ENCODE measurements at places on chromosomes 3 and 15. TPM values are rescaled to one million over a fixed set of nuclear protein-coding genes. Genes with fewer than 3 reads are reported as not detected.

DNA sequence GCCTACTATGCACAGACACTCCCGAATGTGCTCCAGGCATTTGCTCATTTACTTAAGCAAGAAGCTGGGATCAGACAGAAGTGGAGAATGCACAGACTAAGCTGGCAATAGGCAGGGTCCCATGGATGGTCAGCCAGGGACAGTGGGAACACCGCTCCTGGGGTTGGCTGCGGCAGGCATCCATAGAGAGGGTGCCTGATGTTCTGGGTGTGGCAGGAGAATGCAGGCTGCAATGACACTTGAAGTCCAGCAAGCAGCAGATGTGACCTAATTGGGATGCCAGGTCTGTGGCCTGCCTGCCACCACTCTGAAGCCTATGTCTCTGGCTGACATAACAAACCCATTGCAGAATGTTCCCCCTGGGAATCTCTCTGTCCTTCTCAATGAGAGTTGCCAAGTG is 40.2 kb upstream of the SLC6A11 start:
- DNase-seq: no peak

DNA sequence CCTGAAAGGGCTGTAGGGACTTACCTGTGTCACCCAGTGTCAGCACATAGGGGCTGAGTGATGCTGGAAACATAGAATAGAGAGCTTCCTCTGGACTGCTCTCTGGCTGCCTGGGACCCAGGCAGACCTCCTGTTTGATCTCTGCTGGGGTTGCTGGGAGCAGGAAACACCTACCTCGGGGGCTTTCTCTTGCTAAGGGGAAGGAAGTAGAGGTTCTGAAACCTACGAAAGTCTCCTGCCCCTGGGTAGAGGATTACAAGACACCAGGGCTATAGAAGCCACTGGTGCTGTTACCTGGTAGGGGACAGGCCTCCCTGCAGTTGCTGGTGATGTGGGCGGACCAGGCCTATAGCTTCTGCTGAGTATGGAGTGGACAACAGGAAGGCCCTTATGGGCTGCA is 81.7 kb downstream of the DHX30 start:
- DNase-seq: no peak

ONECUT1 gene
- not detected for polyA plus RNA-seq

EDEM1 gene
- 18.2 TPM for polyA plus RNA-seq

IL17RB gene
- 8.4 TPM for polyA plus RNA-seq

LDHAL6B gene
- polyA plus RNA-seq: 0.14 TPM
